ENCODE measurements at places on chromosomes 7 and 10.

- no peak for DNase-seq
Measured at GRCh38 chr10:3525832-3526449, 259.1 kb downstream of the KLF6 start.

DNA sequence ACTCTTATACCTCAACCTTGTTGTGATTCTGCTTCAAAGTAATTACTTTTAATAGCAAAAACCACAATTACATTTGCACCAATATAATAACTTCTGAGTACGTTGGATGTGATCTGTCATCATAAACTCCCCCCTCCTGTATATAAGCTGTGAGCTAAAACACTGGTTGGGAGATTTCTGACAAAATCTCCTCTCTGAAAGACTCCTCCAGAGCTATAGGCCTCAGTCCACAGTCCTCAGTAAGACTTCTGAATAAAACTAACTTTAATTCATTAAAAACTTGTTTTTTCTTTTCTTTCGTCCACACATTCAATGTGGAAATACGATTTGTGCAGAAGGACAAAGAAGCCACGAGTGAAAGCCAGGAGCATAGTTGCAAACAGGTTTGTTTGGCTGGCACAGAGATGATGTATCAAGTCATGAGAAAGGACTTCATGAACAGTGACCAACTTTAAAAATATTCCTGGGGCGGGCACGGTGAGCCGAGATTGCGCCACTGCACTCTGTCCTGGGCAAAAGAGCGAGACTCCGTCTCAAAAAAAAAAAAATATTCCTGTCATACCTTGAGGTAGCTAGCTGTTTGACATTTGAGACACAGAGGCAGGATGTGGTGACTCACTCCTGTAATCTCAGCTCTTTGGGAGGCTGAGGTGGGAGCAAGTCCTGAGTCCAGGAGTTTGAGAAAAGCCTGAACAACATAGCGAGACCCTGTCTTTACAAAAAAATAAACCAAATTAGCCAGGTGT, 91.1 kb upstream of the ARHGAP21 start:
- no peak for DNase-seq

- DNase-seq, result no peak
Measured at GRCh38 chr7:64849250-64849923, 53.7 kb upstream of the ZNF273 start.

DNA sequence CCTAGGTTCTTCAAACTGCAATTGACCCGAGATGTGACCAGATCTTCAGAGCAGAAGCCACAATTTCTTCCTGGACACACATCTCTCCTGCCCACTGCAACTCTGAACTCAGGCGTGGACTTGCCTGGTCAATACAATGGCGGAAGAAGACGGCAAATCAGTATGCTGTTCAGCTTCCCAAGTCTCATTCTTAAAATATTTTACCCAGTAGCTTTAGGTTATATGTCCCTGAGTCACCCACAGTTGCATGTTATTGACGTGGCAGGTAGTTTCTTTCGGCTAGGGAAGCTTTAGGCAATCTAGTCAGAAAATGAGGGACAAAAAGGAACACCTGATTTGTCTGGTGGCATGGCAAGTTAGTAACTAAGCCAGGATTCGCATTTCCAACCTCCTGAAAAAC, 22.5 kb downstream of the CEP41 start:
- no peak for DNase-seq

GRCh38 chr10:1576467-1577372, 160.6 kb downstream of the ADARB2 start:
- no peak for DNase-seq

Data from activated CD4-positive, alpha-beta T cell treated with anti-CD3 and anti-CD28 coated beads for 4 hours (primary cell).